ENCODE measurements at places on chromosomes 1 and 21.

DNA sequence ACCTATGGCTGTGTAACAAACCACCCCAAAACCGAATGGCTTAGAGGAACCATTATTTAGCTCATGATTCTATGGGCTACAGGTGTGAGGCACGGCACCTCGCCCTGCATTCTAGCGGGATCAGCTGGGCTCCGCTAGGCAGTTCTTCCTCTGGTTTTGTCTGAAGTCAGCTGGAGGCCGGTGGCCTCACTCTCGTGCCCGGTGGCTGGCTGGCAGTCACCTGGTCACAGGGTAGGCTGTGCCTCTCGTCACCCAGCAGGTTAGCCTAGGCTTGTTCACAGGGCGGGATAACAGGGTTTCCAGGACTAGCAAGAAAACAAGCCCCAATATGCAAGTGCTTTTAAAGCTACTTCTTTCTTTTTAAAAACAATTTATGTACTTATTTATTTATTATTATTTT is 16.3 kb upstream of the AGPAT3 start:
- DNase-seq = no peak

DNA sequence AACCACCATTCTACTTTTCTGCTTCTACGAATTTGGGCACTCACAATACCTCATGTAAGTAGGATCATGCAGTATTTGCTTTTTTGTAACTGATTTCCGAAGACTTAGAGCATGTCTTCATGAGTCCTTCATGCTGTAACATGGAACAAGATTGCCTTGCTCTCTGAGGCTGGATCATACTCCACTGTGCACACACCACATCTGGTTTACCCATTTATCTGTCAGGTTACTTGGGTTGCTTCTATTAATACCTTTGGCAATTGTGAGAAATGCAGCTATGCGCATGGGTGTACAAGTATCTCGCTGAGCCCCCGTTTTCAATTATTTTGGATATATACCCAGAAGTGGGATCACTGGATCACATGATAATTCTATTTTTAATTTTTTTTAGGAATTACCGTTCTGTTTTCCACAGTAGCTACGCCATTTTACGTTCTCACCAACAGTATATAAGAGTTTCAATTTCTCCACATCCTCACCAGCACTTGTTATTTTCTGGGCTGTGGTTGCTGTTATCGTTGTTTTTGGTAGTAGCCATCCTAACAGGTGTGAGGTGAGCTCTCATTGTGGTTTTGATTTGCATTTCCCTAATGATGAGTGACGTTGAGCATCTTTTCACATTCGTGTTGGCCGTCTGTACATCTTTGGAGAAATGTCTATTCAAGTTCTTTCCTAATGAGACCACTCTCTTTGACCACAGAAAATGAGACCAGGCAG is 10.7 kb upstream of the SLC2A5 start:
- DNase-seq = no peak

DNA sequence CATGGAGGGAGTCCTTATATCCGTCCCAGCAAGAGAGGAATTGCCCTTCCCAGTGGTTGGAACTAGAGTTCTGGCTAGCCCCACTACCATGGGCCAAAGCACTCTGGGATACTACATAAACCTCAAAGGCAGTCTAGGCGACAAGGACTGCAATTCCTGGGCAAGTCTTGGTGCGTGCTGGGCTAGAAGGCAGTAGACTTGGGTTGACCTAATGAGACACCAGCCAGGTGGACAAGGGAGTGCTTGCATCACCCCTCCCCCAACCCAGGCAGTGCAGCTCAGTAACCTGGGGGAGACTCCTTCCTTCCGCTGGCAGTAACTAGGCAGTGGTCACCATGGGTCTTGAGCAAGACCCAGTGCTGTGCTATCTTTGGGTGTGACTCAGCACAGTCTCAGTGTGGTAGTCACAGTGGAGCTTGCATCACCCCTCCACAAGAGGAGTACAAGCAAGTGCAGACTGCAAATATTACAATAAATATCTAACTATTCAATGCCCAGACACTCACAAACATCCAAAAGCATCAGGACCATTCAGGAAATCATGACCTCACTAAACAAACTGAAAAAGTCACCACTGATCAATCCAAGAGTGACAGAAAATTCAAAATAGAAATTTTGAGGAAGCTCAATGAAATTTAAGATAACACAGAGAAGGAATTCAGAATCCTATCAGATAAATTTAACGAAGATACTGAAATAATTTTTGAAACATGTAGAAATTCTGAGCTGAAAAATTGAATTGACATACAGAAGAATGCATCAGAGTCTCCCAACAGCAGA is 84.7 kb upstream of the LYPLAL1 start:
- no peak for DNase-seq

GRCh38 chr1:193545171-193545570 is 358.8 kb upstream of the B3GALT2 start:
- no peak for DNase-seq

- no peak for DNase-seq
Observed at GRCh38 chr1:11053758-11054137, 6.1 kb downstream of the SRM start.

DNA sequence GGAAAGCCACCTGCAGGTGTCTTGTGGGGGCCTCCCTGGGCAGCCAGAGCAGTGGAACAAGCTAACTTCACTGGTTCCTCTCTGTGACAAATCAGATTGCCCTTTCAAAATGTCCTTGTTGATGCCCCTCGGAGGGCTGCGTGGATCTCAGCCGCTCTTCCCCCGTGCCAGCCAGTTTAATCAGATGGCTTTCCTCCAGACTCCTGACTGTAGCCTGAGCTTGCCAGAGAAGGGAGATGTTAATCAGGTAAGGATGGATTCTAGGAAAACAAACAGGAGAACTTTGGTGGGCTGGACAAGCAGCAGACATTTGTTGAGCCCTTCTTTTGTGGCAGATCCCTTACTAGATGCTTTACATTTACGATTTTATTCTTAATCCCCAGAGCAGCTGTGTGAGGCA is 88.2 kb downstream of the DMRTA2 start:
- DNase-seq = no peak

GRCh38 chr1:204909109-204909508 is 38.4 kb downstream of the NFASC start:
- DNase-seq = no peak

GRCh38 chr1:8096105-8097011 is 70.2 kb upstream of the ERRFI1 start:
- DNase-seq = no peak

DNA sequence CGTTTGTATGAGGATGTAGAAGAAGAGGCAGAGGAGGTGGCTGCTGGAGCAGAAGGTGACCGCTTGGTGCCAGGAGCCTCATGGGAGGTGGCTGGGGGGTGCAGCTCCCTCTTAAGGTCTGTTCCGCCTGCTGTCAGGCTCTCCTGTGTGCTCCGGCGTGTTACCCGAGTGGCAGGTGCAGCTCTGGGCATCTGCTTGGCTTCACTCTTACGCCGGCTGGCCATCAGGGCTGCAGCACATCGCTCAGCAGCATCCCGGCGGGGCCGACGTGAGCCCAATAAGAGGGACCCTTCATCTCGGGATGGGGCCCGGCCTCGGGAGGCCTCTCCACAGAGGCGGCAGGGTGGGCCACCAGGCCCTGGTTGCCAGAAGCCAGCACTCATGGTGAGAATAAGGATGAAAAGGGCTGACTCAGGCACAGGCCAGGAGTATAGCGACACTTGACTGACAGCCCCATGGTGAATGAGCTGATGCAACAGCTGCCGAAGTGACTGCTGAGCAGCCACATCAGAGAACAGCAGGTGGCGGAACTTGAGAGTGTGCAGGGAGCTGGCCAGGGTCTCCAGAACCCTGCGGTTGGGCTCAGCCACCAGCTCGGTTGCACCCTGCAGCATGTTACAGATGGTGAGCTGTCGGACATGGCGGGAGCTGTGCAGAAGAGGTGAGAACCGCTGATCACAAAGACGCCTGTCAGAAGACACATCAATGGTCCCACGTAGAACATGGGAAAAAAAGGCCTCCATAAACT is 17.5 kb downstream of the LRRC41 start:
- no peak for DNase-seq

DNA sequence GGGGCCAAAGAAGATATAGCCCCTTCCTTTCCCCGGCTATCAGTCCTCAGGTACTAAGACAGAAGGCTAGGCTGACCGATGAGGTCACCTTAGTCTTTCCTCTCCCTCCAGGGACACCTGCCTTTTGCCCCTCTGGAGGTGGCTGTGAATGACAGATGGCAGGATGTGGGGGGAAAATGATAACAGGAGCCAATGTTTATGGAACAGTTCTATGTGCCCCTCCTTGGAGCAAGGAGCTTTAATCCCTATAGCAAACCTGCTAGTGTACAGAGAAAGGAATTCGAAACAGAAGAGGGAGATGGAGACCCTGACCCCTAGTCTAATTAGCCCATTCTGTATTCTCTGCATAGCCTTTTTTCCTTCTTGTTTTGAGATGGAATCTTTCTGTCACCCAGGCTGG is 28.1 kb downstream of the SERINC2 start:
- DNase-seq = no peak

DNA sequence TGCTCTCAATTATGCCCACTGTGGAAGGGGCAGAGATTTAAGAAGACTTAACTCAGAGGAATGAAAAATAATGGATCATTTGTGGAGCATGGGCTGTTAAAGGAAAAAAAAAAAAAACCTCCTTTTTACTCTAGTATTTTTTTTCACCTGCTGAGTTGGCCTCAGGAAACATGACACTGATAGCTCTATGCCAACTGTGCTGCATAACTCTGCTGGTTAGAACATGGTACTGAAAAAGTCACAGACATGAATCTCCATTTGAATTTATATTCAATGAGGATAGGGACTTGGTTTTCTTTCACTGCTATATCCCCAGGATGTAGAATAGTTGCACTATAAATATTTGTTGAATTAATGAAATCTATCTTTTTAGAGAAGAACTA is 86.1 kb upstream of the KIAA0040 start:
- no peak for DNase-seq
